ENCODE measurements at places on chromosomes 6 and 20.

DNA sequence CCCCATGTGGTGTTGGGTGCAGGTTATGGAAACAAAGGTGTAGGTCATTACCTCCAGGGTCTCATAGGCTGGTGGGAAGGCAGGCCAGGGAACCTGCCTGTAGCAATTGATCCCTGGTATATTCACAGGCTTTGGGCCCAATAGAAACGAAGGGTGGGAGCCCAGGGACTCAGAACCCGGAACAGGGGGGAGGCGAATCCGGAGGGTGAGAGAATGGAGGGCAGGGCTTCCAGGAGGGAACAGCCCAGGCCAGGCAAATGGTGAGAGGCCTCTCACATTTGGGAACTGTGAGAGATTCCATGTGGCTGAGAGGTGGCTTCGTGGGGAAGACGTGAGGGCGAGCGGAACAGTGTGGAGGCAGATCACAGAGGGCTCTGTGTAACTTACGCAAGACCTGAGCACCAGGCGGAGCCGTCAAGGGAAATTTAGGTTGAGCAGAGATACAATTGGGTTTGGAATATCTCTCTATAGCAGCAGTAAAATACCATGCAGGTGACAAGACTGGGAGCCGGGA, 267.1 kb downstream of the ERMARD start:
- no peak for DNase-seq

GRCh38 chr20:60101201-60101890, 143.1 kb downstream of the CDH26 start:
- DNase-seq: no peak

- peak; percentile 9 for DNase-seq
Measured at GRCh38 chr6:88982720-88983119, 19.3 kb upstream of the RNGTT start.

DNA sequence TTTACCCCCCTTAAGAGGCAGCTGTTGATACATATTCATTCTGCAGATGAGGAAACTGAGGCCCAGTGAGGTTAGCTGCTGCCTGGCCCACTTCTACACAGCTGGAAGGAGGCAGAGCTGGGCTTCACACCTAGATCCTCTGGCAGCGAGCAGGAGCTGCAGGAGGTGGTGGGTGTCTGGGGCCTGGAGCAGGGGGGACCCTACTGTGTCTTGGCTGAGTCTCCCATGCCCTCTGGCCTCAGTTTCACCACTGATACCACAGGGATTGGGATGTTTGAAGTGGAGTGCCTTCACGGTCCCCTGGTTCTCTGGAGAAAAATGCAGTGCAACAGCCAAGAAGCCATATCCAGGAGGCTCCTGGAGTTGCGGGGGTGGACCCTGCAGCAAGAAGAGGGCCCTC, 8.2 kb upstream of the BPIFA2 start:
- DNase-seq: no peak

DNA sequence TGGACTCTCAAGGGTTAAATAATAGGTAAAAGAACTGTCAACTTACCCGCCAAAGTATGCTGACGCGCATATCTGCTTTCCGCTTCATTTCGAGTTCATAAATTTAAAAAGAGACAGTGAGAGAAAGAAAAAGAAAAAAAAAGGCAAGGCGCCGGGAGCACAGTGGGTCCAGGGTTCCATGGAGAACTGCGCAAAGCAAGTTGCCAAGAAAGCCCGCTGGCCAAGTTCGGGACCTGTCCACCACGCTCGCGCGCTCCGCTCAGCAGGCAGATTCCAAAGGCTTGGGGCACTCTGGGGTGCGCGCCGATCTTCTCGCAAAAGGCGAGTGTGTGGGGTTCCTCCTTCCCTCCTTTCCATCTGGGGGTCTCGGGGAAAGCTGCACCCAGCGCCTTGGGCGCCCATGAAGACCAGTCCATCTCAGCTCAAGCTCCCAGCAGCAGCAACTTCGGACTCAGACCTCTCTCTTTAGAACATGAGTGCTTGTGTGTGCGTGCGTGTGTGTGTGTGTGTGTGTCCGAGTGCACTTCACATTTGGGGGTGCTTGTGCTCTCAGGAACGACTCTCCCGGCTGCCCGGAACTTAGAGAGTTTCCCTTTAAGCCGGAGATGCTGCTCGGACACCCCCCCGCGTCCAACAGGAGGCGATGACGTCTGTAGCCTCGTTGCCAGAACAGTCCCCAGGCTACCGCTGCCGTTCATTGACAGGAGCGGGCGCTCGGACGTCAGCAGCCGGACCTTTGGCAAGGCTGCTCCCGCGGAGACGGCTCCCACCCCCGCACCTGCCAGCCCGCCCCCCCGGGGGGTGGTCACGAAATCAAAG, 180.0 kb downstream of the TBXT start:
- DNase-seq: no peak

DNA sequence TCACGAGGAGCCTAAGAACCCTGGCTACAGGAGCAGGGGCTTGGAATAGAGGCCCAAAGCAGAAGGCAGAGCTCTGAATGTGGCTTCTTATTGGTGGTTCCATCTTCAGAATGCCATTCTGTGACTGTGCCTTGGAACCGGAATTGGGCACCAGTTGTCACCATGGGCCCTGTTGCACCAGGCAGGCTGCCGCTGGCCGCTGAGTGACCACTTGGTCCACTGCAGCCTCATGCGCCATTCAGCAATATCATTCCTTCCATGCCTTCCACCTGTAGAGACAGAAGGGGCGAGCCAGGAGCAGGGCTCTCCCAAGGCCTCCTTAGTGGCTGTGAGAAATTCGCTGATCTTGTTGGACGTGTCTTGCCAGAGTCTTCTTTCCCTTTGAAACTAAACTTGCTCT, 270.3 kb upstream of the CHD6 start:
- no peak for DNase-seq

GRCh38 chr6:16694781-16695578, 66.3 kb downstream of the ATXN1 start:
- no peak for DNase-seq

- no peak for DNase-seq
Measured at GRCh38 chr20:58497076-58497641, 18.0 kb downstream of the APCDD1L start.

GRCh38 chr6:34671367-34671766, 25.2 kb downstream of the ILRUN start:
- no peak for DNase-seq

GRCh38 chr6:151498327-151498726, 4.5 kb downstream of the CCDC170 start:
- no peak for DNase-seq

GRCh38 chr6:16799279-16800193, 38.3 kb upstream of the ATXN1 start:
- no peak for DNase-seq

DNA sequence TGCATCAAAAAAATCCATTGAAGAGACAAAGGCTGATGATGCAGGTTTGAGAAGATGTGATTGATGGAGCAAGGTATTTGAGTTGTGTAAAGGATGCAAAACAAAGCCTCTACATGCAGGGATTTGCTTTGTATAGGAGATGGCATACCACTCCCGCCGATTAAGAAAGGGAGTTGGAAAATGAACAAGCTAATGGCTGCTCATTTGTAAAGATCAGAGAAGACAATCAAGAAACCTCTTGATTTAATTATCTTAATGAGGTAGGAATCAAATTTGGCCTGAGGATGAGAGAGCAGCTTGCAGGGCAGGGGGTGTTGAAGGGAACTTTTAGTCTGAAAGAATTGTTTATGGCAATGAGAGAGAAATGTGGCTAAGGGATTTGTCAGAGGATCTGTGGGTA, 448.2 kb upstream of the ADGRB3 start:
- DNase-seq: no peak

DNA sequence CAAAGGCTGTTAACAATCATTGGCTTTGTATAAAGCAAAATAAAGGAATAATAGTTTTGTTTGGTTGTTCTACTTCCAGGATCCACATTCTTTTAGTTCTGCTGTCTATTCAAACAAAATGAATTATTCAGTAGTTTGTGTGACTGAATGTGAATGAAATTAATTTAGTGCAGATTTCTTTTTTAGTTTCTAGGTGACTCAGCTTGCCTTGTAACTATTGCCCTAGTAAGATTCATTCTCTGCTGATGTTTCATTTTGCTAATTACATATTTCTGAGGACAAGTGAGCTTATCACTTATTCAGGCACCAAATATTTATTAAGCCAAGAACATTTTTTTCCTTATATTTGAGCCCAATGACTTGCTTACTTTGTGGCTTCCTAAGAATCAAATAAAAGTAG, 46.5 kb upstream of the RIPOR2 start:
- no peak for DNase-seq

- DNase-seq: no peak
Measured at GRCh38 chr6:88238901-88239300, 72.8 kb upstream of the CNR1 start.

DNA sequence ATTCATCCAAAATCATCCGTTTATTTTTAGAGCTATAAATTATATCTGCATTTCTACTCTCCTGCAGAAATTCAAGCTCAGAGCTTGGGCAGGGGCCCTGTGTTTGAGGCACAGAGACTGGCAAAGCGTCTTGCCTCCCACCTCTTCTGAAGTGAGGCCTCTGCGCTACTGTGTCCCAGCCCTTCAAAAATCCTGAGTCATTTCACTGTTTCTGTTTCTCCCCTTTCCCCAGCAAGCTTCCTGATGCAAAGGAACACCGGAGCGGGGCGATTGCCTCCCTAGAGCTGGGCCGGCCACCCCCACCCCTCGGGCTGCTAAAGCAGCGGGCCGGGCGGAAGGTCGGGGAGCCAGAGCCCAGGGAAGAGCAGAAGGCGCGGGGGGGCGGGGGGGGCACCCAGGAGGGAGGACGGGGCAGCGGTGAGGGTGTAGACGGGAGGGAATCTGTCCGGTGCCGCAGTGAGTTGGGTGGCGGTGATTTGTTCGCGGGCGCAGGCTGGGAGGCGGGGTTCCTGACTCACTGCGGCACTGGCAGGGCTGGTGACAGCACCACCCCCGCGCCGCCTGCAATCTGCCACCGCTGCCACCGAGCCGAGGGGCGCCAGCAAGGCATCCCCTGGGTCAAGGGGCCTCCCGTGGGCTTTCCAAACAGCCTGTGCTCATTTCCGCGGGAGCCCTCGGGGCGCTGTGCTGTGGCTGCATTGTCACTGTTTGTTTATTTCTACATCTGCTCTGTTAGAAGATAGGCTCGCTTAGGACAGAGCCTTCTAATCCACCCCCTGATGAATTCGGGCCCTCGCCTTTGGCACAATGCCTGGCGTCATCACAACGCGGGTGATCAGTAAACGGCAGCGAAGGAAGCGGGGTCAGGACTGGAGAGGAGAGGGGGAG, 46.5 kb upstream of the SNAP25 start:
- peak; percentile 50 for DNase-seq

GRCh38 chr20:59182401-59183044, 18.9 kb downstream of the ZNF831 start:
- no peak for DNase-seq

DNA sequence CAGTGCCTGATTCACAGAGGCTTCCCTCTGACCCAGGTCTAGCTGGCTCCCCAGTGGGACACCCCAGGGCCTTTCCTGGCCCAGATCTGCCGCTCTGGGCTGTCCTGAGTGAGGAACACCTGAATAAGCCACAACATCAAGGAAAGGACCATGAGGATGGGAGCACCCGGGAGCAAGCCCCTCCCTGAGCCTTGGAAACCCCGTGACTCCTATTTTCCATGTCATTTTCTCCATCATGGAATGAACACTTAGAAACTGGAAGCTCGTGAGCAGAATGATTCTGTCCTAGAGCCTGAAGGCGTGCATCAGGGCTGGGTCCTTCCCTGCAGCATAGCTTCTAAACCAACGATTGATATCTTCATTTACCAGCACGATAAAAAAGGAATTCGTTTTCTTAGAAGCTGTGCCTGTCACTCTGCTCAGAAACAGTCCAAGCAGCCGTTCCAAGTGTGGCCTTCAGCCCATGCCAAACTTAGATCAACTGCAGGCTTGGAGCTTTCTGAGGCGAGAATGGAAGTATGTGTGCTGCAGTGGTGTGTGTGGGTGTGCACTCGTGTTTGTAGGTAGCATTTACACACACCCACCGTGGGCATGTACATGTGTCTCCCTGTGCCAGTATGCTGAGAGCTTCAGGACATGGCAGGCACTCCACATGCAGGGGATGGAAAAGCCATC, 83.2 kb upstream of the FOXC1 start:
- no peak for DNase-seq

DNA sequence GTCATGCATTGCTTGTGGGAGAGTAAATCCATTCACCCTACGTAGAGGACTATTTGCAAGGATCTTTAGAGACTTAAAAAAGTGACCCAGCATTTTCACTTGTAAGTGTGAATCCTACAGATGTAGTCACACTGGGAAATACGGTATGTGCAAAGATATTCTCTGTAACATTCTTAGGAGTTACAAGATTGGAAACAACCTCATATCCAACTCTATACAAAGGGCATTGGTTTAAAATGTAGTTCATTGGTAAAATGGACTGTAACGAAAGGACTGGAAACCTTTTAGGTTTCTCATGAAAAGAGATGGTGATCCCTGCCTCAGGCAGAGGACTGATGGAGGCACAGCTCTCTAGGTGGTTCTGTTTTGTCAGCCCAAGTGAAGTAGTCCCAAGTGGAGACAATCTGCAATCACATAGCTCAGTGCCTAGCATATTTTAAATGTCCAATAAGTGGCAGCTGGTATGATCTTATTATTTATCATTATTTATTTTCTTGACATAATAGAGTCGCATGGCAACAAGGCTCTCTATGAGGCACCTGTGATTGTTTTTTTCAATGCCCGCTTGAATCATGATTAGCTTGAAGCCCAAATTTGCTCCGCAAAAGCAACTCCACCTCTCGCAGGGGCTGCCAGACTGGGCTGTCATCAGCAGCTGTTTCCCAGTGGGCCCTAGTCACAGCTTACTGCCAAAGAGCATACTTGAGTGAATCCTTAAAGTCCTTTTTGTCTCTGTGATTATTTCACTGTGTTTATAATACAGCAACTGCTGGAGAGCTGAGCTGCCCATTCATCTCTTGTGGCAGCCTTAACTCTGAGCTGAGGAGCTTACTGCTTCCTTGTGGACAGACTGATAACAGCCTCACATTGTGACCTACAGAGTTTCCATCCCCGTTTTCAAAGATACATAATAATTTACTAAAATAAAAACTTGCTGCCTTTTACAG, 19.8 kb upstream of the ENPP1 start:
- peak; percentile 35 for DNase-seq

- DNase-seq: no peak
Measured at GRCh38 chr20:63343460-63344445, 17.4 kb downstream of the CHRNA4 start.

GRCh38 chr6:41955412-41955811, 13.8 kb upstream of the CCND3 start:
- no peak for DNase-seq
